ENCODE measurements at places on chromosomes 11 and 22.

DNA sequence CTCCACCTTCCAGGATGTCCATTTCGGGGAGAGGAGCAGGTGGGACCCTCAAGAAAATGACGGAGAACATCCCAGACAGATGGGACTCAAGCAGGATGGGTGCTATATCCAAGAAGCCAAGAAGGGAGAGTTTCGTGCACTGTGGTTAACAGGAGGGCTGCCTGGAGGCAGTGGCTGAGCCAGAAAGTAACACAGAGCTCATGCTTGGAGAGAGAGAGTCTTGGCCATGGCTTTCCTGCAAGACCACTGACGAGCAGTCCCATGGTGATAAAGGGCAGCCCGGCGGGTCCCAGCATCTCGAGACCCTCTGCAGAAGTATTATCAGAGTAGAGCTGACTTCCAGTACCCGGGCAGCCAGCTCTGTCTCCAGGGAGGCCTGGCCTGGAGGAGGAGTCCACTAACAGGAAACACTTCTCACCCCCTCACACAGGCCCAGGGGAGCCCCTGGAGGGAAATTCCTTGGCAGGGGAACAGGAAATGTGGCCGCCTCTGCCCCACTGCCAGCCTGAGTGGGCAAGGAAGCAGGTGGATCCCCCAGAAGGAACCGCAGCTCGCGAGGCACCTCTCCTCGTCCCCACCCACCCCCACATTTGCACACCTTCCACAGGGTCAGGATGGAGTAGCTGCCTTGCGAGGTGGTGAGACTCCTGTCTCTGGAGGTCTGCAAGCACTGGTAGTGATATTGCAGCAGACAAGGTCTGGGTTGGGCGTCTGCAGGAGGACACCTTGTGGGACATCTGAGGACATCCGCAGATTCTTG is 32.2 kb downstream of the CYTH4 start:
- DNase-seq: no peak

- DNase-seq: no peak
Measured at GRCh38 chr11:10211470-10211869, 82.5 kb downstream of the SBF2 start.

- DNase-seq: no peak
Measured at GRCh38 chr11:126638648-126639047, 283.2 kb downstream of the ST3GAL4 start.

DNA sequence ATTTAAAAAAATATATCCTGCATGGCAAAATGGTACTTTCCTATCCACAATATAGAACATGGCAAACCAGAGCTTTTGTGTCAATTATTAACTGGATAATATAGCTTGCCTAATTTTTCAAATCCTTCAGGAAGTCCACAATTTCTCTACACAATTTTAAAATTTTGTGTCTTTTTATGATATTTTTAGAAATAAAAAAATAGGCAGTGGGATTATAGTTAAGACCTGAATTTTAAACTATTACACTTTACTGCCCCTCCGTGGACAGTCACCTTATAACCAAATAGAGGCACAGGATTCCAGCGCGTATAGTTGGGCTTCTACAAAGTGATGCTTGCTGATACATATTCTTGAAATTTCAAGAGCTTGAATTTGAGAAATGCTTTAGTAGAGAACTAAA is 2.1 kb upstream of the DMC1 start:
- DNase-seq: peak; percentile 25

- DNase-seq: no peak
Measured at GRCh38 chr11:103993507-103993906, 42.9 kb upstream of the DDI1 start.

DNA sequence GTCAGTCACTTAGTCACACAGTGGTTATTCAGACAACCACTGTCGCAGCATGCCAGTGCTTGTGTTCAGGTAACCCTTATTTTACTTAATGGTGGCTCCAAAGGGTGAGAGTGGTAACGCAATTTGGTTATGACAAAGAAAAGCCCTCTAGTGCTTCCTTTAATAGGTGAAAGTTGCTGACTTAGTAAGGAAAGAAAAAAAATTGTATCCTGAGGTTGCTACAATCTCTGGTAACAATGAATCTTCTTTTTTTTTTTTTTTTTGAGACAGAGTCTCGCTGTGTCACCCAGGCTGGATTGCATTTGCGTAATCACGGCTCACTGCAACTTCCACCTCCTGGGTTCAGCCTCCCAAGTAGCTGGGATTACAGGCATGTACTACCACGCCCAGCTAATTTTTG is 64.5 kb downstream of the C11orf91 start:
- DNase-seq: no peak

DNA sequence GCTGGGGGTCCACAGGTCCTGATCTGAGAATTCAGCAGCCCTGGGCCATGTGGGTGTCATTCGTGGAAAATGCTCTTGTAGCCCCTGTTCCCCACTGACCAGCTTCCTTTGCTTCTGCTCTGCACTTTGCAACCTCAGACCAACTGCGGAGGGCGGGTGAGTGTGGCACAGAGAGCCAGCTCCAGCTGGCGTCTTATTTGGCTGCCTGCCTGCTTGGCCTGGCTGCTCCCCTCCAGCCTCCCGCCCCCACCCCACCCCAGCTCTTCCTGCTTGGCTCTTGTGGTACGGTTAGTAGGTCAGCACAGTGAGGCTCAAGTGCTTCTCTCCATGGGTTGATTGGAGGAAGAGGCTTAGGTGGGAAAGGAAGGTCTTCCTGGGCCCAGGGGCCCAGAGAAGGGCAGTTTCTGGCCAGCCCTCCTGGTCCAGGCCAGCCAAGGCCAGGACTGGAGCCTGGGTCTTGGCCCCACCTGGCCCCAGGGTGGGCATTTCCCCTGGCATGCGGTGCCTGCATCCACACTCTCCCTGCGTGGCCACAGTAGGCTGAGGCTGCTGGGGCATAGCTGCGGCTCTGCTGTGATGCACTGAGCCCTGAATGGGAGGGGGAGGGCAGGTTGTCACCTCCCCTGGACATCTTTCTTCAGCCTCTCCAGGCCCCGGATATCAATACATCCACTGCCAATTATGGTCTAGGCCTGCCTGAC is 26.5 kb downstream of the MYO7A start:
- DNase-seq: no peak

DNA sequence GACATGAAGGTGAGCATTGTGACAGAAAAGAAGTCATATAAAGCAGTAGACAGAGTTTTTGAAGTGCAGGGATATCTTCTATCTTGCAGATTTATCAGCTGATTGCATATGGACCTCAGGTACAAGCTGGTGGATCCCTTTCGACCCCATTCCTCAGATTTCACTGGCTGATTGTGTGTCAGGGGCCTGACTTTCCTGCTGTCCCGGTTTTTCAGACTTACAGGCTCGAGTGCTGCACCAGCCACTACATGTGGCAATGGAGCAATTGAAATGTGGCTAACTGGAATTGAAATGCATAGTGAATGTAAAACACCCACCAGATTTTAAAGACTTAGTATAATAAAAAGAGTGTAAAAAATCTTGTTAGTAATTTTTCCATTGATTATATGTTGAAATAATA is 50.3 kb downstream of the CLMP start:
- DNase-seq: no peak

GRCh38 chr22:50326225-50326955 is 422 bp downstream of the DENND6B start:
- DNase-seq: no peak

- DNase-seq: no peak
Measured at GRCh38 chr11:117583063-117583801, 213.8 kb downstream of the DSCAML1 start.

DNA sequence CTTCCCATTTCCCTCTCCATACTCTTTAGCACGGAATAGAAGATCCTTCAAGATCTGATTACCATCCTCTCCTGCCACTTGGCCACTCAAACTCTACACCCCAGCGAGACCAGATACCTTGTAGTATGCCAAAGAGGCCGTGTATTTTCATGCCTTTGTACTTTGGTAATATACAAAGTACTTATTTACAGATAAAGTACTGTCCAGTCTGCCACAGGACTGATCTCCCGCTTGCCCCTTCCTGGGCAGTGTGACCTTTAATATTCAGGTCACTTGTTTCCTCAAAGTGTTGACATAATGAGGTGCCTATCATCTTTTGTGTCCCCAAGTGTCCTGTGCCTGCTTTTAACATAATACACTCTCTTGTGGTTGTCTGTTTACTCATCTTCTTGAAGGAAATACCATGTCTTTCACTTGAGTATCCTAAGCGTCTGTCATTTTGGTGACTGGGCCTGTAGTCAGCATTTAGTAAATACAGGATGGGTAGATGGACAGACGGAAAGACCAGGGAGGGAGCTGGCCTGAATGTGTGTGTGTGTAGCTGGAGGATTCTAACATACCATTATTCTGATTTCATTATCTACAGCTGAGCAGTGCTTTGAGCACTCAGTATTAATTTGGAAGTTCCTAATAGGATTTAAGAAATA is 137.4 kb downstream of the NAV2 start:
- no peak for DNase-seq

GRCh38 chr11:22903782-22904181 is 43.5 kb upstream of the CCDC179 start:
- DNase-seq: no peak

DNA sequence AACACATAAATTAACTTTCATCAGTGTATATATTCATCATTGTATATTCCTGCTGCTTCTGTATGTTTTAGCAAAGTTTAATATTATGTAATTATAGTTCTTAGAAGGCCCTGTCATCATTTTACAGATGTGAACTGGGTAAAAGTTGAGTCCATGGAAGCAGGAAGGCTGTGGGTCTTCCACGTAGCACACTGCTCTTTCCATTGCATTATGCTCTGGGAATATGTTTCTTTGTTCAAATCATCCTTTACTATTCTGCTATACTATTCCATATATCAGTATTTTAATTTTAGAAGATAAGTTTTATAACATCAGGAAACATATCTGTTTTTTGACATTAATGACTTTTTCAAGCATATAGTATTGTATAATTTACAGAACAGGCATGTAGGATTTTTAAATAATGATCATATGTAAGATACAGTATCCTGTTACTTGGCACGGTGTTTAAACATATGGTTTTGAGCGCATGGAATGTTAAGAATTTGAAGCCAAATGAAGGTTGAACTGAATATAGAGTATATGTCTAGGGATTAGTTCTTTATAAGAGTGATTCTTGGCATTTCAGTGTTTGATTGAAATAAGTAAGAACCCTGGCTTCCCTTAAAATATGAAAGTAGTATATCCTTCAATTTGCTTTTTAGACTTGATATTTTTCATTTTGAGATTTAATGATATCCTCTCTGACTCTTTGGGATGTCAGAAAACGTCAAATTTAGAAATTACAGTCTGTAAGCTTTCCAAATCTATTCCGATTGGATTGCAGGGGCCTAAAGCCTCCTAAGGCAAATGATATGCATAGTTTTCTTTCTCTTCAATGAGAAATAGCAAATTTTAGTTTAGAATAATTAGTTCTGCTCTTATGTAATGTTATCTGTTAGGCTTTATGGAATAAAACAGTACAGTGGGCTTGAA is 8.6 kb downstream of the CCDC81 start:
- DNase-seq: no peak

DNA sequence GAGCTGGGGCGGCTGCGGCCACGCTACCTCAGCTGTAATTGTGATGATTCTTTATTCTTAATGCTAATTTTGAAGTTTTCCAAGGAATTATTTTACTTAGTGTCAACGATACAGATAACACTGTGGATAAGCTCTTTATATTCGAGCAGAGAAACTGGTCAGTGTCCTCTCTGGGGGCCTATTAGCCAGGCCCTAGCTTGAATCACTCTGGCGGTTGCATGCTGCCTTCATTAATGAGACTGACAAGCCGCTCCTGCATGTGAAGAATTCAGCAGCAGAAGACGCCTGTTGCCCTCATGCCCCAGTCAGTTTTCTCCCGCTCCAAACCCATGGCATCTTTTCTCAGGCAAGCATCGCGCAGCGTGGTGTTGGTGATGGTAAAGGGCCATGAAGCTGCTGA is 851.7 kb downstream of the OPCML start:
- no peak for DNase-seq

GRCh38 chr11:102459393-102459792 is 6.8 kb upstream of the TMEM123 start:
- no peak for DNase-seq

GRCh38 chr11:45900916-45901617 is 6.0 kb downstream of the FREY1 start:
- no peak for DNase-seq

- DNase-seq: no peak
Measured at GRCh38 chr11:36672815-36673450, 74.9 kb upstream of the RAG2 start.

DNA sequence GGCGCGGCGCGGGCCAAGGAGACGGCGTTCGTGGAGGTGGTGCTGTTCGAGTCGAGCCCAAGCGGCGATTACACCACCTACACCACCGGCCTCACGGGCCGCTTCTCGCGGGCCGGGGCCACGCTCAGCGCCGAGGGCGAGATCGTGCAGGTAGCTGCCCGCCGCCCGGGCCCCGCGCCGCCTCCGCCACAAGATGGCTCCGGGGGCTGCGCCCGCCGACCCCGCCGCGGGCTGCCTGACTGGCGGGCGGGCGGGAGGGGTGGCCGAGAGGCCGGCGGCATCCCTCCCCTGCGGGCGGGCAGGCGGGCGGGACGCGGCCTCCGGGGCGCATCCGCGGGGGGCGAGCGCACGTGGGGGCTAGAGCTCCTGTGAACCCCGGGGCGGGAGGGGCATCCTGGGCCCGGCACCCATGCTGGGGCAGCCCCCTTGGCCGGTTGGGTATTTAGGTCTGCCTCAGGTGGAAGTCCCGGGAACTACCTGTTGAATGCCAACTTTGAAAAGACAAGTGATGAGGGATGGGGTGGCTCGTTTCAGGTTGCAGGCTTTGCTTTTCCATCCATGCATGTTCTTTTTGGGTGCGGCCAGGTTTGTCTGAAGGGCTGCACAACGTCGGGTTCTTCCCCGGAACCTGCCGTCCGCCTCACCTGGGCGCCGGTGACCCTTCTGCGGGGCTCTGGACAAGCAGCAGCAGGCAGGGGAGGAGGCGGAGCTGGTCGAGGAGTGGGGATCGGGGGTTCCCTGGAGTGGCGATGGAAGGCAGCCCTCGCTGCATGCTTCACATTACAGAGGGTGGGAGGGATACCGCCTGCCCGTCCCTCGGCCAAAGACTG is 760 bp downstream of the ZNRF3 start:
- DNase-seq: peak; percentile 29

- DNase-seq: no peak
Measured at GRCh38 chr22:40726514-40726913, 47.2 kb downstream of the MCHR1 start.

GRCh38 chr11:64660706-64661105 is 62.3 kb downstream of the NRXN2 start:
- no peak for DNase-seq

DNA sequence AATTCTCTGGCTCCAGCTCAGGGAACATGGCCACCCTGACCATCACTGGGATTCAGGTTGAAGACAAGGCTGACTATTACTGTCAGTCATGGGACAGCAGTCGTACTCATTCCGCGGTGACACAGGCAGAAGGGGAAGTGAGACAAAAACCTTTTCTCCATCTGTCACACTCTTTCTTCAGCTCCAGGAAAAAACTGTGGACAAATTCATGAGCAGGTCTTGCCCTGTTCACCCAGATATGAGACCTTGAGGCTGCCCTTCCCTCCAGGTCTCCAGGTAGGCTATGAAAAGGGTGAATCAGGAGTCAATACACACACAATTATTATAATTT is 39.4 kb upstream of the GGTLC2 start:
- DNase-seq: no peak

DNA sequence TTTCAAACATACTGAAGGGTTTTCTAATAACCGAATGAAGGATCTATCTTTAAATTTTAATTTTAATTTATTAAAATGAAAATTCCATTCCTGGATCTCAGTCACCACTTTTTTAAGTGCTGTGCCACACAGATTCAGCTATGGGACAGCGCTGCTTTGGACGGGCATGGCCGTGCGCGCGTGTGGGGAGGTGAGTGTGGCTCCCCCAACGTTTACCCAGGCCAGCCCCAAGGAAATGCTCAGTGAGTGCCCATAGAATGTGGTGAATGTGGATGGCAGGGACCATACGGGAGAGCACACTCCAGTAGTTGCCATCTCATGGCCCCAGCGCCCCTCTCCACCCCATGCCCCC is 88.0 kb upstream of the KCNQ1OT1 start:
- DNase-seq: no peak

All from activated CD4-positive, alpha-beta T cell treated with anti-CD3 and anti-CD28 coated beads, Interleukin-2, amount 50 U/mL, for 1 hour (primary cell).